ENCODE measurements at places on chromosomes 16 and 17.
A peak's percentile ranks its signal among the peaks of the same experiment; 100 is the strongest.

- DNase-seq, result no peak
Observed at GRCh38 chr17:8896641-8897635, 29.5 kb upstream of the PIK3R6 start.

DNA sequence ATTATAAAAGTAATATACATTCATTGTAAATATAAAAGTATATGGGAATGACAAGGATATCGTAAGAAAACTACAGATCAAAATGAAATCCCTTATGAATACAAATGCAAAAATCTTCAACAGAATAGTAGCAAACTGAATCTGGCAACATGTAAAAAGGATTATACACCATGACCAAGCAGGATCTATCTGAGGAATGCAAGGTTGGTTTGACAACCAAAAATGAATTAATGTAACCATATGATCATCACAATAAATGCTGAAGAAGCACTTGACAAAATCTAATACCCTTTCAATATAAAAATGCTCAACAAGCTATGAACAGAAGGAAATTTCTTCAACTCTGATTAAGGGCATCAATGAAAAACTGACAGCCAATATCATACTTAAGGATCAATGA lies 48.8 kb downstream of the NDEL1 start:
- DNase-seq, result no peak

GRCh38 chr17:38867179-38867967 lies 2.5 kb upstream of the LASP1 start:
- peak; percentile 86 for DNase-seq

- DNase-seq, result no peak
Observed at GRCh38 chr17:38747463-38748148, 530 bp downstream of the PCGF2 start.

- no peak for DNase-seq
Observed at GRCh38 chr16:12976936-12977335, 75.5 kb downstream of the SHISA9 start.

- no peak for DNase-seq
Observed at GRCh38 chr17:64331366-64331765, 59.3 kb downstream of the PECAM1 start.

DNA sequence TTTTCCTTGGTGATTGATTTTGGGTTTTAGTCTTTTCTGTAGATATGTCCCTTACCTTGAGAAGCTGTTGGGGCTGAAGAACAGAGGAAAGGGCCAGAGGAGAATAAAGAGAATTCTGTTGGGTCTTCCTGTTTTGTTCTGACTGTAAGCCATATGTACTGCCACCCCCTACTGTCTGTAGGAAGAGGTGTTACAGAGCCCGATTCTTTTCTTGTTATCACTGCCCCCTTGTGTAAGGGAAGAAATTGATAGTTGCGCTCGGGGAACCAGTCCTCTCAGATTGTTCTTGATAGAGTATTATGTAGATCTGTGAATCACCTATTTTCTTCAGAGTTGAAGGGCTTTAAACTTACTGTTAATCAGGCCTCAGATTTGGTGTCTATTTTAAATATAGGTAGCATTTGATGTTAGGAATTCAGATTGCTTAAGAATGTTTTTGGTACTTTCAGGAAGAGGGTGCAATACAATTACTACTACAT lies 2.4 kb downstream of the TANC2 start:
- peak; percentile 93 for DNase-seq

- DNase-seq, result peak; percentile 91
Observed at GRCh38 chr16:70438969-70439862, at the start of gene ST3GAL2. TSS of gene ST3GAL2 (minus strand) at chr16:70439100. CDS start at chr16:70398530, 40,570 bp downstream.

- no peak for DNase-seq
Observed at GRCh38 chr16:86693033-86693432, 114.7 kb downstream of the FOXL1 start.

DNA sequence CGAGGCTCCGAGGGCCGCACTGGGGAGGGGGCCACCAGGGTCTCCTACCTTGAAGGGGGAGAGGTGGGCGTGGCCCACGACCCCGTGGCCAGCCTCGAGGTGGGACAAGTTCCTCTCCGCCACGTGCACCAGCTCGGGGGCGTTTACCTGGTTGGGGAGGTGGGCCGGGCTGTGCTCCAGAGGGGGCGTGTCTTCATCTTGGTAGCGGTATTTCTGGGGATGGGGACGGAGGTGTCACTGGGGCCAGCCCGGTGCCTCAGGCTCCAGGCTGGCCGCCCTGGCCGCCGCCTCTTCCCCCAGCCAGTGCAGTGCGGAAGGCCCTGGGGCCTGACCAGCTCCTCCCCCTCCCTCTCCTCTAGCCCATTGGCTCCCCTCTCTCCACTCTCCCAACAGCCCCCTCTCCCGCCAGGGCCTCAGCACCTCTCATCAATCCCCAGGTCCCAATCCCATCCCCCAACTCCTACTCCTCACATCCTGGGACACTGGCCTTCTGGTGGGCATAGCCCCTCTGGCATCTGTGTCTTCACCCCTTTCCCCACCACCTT lies 11.5 kb downstream of the DLG4 start:
- no peak for DNase-seq

DNA sequence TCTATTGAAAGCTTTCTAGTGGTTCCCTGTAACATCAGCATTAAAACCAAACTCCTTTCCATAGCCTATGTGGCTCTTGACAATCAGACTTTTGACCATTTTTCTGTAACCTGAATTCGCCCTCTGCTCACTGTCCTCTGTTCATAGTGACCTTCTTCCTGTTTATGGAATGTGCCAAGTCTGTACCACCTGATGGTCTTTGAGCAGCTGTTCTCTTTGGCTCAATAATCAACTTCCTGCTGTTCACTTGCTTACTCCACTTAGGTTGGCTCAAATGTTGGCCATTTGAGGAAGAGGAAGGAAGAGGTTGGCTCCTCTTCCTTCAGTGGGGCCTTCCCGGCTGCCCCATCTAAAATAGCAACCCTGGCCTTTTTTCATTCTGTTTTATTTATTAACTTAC lies 251.5 kb downstream of the CA10 start:
- DNase-seq, result no peak

DNA sequence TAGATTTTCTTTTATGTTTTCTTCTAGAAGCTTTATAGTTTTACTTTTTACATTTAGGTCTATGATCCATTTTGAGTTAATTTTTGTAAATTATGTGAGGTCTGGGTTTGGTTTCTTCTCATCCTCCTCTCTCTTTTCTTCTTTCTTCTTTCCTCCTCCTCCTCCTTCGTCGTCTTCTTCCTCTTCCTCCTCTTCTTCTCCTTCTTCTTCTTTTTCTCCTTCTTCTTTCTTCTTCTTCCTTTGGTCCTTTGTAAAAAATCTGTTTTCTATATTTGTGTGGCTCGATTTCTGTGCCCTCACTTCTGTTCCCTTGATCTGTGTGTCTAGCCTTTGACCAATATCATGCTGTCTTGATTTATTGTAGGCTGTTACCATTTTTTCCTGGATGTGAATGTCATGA lies 5.0 kb upstream of the SLC25A35 start:
- DNase-seq, result no peak

- DNase-seq, result no peak
Observed at GRCh38 chr17:4759776-4760236, 11.9 kb upstream of the TM4SF5 start.

GRCh38 chr16:63922560-63922959 lies 1199.3 kb downstream of the CDH11 start:
- DNase-seq, result no peak

DNA sequence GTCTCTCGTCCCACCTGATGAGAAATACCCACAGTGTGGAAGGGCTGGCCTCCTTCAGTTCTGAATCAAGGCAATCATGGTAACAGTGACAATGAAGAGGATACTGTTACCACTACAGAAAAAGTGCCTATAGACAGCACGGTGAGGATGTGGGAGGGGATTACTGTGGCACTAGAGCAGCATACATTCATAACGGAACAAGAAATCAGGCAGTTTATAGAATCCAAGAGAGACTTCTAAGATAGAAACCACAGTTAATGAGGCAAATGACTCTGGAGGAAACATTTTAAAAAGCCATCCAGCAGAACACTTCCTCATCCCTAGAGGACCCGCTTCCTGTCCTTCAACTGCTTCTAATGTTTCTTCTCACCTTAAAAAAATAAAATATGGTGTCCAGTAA lies 2.7 kb downstream of the RUSF1 start:
- DNase-seq, result no peak

GRCh38 chr17:50356418-50356817 lies 10.5 kb downstream of the XYLT2 start:
- DNase-seq, result no peak

GRCh38 chr17:35912339-35912912 lies 18.1 kb downstream of the RDM1 start:
- no peak for DNase-seq

DNA sequence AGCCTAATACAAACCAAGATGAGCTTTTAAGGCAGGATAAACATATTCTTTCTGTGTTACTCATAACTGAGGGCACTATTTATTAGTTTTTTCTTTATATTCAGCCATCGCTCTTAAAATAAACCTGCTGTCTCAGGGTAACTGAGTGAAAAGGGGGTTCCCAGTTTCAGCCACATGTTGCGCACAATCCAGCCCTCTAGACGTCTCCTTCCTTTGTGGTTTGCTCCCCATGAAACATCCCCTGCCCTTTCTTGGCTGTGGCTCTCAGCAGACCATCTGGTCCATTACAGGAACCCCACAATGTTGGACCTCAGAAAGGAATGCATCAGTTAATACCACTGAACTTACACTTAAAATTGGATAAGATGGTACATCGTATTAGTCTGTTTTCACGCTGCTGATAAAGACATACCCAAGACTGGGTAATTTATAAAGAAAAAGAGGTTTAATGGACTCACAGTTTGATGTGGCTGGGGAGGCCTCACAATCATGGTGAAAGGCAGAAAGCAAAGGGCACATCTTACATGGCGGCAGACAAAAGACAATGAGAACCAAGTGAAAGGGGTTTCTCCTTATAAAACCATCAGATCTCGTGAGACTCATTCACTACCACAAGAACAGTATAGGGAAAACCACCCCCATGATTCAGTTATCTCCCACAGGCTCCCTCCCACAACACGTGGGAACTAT lies 12.6 kb upstream of the IL21R start:
- no peak for DNase-seq

DNA sequence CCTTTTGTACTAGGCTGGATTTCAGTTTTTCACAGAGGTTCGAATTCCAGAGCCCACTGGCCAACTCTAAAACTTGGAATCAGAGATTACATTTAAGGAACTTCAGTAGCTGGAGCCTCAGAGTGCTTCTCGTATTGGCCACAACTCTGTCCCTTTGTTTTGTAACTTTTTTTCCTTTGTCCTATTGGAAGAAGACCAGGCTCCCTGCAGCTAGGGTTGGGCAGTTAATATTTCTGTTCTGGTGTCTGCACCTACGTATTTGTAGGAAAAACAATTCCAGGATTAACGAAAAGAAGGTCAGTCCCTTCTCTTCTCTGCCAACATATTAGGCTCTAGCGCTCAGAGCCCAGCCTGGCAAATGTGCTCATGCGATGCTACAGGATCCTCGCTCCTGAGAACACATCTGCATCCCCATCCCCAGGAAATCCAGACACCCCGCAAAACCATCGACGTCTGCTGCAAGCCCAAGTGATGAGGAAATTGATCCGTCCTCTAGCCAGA lies 1.9 kb downstream of the CDH11 start:
- no peak for DNase-seq

- DNase-seq, result no peak
Observed at GRCh38 chr17:57871155-57871554, 21.3 kb upstream of the MRPS23 start.

DNA sequence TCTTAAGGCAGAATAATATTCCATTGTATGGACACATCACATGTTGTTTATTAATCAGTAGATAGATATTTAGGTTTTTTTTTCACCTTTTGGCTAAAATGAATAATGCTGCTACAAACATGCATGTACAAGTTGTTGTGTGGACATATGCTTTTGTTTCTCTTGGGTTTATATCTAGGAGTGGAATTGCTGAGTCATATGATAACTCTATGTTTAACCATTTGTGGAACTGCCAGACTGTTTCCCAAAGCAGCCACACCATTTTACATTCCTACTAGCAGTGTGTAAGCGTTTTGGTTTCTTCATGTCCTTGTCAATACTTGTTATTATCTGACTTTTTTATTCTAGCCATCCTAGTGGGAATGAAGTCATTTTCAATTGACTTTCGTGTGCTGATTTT lies 21.3 kb downstream of the CYLD start:
- no peak for DNase-seq

DNA sequence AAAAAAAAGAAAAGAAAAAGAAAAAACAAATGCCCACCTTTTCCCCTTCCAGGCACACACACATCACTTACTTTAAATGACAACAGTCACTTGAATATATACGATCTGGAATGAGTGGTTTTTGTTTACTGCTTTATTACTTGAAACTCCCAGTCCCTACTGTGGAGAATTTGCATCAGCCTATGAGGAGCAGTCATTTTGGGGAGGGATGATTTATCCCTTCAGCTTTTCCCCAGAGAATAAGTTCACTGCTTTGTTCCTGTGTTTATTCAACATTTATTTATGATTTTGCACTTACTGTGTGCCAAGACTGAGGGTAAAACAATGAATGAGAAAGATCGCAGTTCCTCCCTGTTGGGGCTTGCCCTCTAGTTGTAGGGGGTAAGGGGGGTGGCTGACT lies 4.7 kb upstream of the ZNF423 start:
- no peak for DNase-seq

DNA sequence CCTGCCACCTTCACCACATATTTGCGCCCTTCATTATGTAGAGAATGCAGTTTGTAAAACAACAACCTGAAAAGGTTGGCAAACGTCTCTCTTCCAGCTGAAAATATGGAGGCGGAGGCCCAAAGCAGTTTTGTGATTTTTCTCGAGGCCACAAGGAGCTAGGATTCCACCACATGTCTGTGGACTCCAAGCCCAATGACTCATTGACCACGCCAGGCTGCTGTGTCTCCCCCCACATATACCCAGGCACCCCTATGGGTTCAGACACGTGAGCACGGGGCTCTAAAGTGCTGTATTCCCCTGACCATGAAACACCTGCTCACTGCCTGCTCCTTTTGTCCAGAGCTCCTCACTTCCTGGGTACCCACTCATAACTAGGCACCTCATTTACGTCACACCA lies 121.4 kb upstream of the CDH5 start:
- DNase-seq, result no peak

- no peak for DNase-seq
Observed at GRCh38 chr17:27951872-27952271, 58.7 kb upstream of the LYRM9 start.

DNA sequence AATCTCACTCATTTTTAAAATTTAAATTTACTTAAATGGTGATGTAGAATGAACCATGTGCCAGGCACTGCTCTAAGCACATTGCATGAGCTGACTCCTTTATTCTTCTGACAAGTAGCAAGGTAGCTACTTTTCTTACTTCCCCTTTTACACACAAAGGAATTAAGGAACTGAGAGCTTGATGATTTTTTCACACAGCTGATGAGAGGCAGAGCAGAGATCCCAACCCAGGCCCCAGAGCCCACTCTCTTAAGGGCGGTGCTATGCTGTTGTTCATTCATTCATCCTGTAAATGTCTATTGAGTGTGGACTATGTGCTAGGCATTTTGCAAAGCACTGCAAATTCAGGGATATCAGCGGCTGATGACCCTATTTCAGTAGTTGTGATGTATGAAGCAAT lies 17.9 kb downstream of the SEC14L5 start:
- no peak for DNase-seq

- DNase-seq, result no peak
Observed at GRCh38 chr17:67150826-67151225, 94.2 kb downstream of the HELZ start.

- no peak for DNase-seq
Observed at GRCh38 chr17:2157675-2158395, 102.9 kb downstream of the HIC1 start.

- no peak for DNase-seq
Observed at GRCh38 chr17:54754560-54754959, 146.1 kb upstream of the TOM1L1 start.

Data from NCI-H1694 (cell line).